DMS79 treated with DMSO at 0.1 percent for 48 hours (cell line): ENCODE measurements at places on chromosomes 2 and 18.

GRCh38 chr2:60602828-60603532 is 49.5 kb upstream of the BCL11A start:
- no peak for DNase-seq

DNA sequence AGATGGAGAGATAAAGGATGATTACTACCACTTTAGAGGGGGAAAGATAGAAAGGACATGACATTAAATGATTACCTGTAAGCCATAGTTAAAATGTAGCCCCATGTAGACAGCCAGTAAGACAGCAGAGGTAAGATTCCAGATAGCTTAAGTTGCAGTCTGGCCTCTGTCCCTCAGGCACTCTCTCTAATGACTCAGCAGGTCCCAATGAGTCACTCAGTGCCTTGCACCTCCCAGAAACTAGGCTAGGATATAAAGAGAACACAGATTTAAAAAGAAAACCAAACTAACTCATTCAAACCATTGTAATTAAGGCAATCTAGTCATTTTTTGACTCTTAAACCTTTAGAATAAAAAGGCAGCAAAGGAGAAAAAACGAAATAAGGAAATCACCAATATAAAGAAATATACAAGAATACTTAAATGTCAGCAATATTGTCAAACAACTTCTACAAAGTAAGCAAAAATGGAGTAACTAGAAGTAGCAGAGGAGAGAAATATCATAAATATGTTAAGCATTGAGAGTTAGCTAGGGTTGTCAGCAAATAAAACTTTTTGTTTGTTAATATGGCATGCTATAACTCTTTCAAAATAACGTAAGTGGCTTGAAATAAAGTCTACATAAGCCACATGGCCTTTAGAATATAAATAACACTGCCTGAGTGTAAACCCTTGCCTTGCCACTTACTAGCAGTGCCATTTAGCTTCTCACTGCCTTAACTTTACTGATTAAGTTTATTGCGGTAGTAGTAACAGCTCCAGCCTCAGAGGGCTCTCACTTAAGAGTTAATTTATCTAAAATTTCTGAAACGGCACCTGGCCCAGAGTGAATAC is 48.5 kb downstream of the SOCS6 start:
- DNase-seq: no peak

- DNase-seq: no peak
These were observed 13.8 kb downstream of the MAPK4 start for GRCh38 chr18:50573679-50574078.

DNA sequence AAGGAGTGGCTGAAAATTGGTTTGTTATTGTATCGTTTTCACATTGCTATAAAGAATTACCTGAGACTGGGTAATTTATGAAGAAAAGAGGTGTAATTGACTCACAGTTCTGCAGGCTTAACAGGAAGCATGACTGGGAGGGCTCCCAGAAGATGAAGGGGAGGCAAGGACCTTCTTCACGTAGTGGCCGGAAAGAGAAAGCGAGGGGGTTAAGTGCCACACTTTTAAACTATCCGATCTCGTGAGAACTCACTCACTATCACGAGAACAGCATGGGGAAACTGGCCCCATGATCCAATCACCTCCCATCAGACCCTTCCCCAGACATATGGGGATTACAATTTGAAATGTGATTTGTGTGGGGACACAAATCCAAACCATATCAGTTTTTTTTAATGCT is 81.6 kb downstream of the FBXO15 start:
- DNase-seq: no peak

DNA sequence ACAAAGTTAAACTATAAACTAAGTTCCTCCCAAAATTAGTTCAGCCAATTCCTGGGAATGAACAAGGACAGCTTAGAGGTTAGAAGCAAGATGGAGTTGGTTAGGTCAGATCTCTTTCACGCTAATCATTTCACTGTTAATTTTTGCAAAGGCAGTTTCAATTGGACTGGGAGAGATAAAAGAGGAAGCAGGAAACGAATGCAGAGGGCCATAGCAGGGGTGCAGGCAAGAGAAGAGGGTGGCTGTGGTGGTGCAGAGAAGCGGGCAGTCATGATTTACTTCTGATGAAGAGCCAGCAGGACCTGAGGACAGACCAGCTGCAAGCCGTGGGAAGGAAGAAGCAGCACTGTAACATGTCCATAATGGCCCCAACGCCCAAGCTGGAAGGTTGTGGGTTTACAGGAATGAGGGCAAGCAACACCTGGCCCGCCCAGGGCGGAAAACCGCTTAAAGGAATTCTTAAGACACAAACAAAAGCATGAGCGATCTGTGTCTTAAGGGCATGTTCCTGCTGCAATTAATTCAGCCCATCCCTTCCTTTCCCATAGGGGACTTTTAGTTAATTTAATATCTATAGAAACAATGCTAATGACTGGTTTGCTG is 4.1 kb upstream of the RMP24 start:
- DNase-seq: no peak

DNA sequence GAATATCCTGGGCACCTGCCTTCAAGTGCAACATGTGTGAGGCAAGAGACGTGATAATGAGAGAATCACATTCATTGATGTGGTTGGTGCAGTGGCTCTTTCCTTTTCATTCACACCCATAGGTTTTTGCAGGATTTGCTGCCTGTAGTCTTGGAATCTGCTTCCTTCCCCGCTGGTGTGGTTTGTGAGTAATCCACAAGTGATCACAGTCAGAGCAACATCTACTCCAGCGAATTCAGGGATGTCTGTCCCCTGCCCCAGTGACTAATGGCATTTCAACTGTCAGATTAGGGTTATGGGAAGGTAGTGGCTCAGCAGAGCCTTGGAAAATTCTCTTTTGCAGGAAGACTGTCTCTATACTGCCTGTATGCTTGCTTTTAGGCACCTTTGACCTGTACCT is 225.5 kb upstream of the RBMS1 start:
- no peak for DNase-seq

GRCh38 chr2:191501561-191502168 is 176.3 kb upstream of the NABP1 start:
- DNase-seq: peak; percentile 27

DNA sequence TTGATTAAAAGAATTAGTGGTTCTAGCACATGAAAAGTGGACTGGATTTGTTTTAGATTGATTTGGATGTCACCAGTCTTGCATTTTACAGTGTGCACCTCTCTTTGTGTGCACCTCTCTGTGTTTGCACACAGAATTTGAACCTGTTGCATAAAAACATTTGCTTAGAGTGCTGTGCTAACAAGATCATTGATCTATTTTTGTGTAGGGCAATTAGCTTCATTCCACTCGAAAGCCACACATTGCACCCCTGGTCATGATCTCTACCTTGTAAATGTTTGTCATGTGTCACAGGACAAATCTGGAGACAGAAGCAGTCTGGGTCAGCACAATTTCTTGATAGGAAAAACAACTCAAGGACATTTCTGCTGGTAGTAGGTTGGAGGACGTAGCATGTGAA is 258.7 kb upstream of the LINC00305 start:
- DNase-seq: no peak

GRCh38 chr2:228509021-228509420 is 327.5 kb upstream of the SPHKAP start:
- DNase-seq: no peak
